ENCODE measurements at places on chromosomes 4 and X.

DNA sequence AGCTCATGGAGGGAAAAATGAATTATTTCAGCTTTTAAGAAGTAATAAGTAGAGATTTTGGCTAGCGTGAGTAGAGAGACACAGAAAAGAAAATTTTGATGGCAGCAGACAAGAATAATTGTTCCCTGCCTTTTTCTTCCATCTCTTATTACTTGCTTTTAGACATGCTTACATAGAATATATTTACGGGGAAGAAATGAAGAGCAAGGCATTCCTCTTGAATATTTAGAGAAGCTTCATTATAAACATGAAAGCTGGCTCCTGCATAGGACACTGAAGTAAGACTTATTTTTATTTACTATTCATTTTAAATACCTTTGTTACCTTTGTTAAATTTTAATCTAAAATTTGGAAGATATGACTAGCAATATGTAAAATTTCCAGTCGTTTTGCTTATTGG lies 32.2 kb downstream of the DCK start:
- DNase-seq = no peak

GRCh38 chrX:103248553-103248952 lies 6.4 kb downstream of the TCEAL8 start:
- DNase-seq = no peak

- no peak for DNase-seq
These were observed 756.7 kb upstream of the SLIT2 start for GRCh38 chr4:19494961-19495360.

DNA sequence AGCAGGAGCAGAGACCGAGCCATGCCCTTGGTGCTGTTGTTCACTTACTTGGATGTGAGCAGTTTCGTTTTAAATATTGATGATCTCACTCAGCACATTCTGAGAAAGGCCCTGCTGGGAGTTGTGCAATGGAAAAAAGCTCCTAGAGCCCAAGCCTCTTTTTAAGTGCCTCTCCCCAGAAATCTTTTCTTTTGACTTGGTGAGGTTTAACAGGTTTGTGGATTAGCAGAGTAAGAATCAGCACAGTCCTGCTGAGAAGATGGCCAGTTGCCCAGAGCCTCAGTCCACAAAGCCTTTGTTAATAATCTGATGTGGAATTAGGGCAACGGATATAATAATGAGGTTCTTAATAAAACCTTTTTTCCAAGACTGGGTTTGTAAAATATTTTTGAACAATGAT lies 157.5 kb upstream of the ATP6AP2 start:
- no peak for DNase-seq

- DNase-seq = no peak
These were observed 21.5 kb downstream of the CDX4 start for GRCh38 chrX:73468376-73468775.

GRCh38 chrX:71910643-71910985 lies at the start of gene NHSL2:
Gene NHSL2, plus strand, starts transcription at chrX:71910845.
- no peak for DNase-seq

DNA sequence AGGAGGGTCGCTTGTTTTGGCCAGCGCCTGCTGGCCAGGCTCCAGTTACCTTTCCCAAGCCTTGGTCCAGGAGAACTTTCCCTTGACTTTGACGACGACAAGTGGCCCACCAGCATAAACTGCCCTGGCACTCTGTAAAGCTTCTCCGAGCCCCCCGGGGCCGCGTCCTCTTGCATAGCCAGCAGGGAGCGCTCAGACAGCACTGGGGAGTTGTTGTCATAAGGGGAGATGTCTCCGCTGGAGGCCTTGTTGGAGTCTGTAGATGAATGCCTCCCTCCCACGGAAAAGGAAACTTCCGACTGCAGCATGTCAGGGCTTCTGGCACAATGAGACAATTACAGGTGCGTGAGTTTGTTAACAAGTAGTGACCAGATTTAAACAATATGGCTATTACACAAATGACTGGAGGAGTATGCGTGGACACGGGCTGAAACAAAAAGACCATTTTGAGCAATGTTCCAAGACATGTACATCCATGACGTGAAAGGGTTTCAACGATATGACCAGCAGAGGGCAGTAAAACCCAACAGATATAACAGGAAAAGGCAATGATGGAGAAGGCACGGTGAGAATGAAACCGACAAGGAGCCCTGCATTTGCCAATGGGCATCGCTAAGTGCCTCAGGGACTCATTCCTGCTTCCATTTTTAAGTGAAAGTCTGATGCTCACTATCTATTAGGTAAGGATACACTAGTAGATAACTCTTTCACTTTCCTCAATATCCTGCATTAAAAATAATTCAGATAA lies 33.0 kb downstream of the HCCS start:
- peak; percentile 63 for DNase-seq

Data from fibroblast of gingiva (primary cell).